ENCODE measurements at places on chromosomes 11 and 22.

DNA sequence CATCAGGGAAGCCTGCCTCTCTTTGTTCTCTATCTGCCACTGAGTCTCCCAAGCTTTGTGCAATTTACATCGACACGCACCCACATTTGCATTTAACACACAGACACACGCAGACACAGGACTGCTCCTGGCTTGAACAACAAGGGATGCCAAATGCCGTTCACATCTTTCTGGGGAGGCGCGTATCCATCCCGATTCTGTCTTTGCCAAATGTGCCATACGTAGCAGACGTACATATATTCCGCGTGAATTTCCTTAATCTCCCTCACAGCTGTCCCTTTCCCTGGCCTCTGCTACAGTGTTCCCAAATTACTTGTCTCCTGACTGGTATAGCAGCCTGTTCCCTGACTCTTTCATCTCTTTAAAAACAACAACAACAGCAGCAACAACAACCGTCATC, 409.5 kb downstream of the MIAT start:
- no peak for DNase-seq

DNA sequence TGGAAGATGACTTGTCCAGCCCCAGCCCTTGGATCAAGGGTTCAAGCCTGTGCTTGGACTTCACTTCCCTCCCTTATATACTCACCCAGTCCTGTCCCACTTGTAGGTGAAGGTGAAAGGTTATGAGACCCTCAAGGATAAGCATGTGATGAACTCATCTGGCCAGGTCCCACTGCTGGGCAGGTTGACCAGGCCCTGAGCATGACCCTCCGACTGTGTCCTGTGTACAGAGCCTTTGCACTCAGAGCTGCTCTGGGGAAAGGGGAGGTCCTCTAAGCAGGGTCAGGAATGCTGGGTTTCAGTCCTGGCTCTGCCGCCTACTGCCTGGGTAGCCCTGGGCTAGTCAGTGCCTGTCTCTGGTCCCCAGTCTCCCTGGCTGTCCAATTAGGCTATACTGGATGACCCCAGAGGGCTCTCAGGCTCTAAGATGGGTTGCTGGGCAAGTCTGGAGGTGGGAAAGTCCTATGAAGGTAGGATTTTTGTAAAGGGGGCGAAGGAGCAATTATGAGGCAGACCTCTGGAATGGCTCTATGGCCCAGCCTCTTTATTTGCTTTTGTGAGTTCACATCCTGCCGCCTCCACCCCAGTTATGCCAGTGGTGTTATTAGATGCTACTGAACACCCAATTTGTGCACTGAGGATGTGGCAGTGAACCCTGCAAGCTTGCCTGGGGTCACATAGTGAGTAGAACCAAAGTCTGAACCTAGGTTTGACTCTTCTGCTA, 14.1 kb downstream of the DGAT2 start:
- DNase-seq: no peak

GRCh38 chr11:134604886-134605285, 192.8 kb upstream of the B3GAT1 start:
- no peak for DNase-seq

- DNase-seq: no peak
These were observed 378.1 kb downstream of the CADM1 start for GRCh38 chr11:115126092-115126491.

DNA sequence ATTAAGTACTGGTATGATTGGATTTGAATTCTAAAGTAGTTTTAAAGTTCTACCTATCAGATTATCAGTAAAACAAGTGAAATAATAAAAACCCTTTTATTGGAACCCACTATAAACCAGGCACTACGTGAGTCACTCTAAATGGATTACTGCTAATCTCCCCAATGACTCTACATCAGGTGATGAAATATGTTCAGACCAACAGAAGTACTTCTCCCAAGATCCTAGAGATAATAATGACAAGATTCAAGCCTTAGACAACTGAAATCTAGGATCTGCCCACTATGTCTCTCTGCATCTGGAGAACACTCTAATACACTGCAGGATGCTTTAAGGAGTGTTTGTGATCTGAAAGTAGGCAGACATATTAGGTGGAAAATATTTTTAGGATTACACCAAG, 652.1 kb upstream of the CHORDC1 start:
- no peak for DNase-seq
